ENCODE measurements at places on chromosomes 13 and 19.

- no peak for DNase-seq
Measured at GRCh38 chr19:19057317-19057716, 6.5 kb upstream of the SLC25A42 start.

- no peak for DNase-seq
Measured at GRCh38 chr19:41872384-41872774, 4.7 kb upstream of the CD79A start.

- no peak for DNase-seq
Measured at GRCh38 chr19:39917561-39918182, 16.8 kb downstream of the FCGBP start.

DNA sequence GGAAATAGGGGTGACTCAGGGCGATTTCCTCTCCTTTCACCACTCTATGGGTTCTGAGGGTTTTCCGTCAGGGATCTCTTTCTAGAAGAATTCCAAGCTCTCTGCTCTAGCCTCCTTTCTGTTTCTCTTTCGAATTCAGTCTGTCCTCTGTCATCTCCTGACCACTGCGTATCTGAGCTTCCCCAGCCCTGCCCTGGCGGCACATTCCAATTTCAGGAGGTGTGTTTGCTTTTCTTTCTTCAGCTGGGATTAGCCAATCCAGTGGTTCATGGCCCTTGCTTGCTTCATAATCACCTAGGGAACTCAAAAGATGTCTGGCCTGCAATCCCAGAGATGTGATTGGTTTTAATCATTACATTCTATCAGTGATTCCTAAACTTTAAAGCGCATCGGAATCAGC is 9.4 kb downstream of the IFNL2 start:
- DNase-seq, result no peak

DNA sequence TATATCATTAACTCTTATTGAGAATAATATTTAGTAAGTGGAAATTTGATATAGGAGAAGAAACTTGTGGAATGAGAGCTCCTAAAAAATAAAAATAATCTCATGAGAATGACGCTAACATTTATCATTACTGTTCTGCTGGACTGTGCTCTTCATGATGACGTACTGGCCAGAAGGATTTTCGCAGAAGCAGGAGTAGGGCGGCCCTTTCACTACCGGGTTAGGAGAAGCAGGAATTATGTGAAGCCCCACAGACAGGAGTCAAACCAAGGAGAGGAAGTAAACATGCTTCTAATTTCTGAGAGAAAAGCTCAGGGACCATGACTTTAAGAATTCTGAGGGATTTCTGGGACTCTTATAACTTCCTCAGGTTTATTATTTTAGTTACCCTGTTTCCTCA is 195.1 kb downstream of the VWA8 start:
- DNase-seq, result no peak

DNA sequence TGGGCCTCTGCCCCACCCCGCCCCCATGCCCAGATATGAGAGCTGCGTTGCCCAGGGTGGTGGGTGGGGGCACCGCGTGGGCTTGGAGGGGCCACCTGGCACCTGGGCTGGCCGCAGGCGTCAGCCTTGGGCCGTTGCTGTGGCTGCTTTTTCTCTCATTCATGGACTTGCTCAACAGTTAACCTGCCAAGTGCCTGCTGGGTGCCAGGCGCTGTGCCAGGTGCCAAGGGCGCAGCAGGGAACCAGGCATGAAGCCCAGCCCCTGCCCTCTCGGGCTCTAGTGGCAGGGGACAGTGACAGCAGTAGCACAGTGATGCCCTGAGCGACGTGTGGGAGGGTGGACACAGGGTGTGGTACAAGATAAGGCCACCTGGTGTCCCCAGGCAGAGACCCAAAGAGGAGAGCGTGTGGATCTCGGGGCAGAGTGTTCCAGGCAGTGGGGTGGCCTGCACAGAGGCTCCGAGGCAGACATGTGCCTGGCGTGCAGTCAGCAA is 28.1 kb downstream of the DHX34 start:
- no peak for DNase-seq

DNA sequence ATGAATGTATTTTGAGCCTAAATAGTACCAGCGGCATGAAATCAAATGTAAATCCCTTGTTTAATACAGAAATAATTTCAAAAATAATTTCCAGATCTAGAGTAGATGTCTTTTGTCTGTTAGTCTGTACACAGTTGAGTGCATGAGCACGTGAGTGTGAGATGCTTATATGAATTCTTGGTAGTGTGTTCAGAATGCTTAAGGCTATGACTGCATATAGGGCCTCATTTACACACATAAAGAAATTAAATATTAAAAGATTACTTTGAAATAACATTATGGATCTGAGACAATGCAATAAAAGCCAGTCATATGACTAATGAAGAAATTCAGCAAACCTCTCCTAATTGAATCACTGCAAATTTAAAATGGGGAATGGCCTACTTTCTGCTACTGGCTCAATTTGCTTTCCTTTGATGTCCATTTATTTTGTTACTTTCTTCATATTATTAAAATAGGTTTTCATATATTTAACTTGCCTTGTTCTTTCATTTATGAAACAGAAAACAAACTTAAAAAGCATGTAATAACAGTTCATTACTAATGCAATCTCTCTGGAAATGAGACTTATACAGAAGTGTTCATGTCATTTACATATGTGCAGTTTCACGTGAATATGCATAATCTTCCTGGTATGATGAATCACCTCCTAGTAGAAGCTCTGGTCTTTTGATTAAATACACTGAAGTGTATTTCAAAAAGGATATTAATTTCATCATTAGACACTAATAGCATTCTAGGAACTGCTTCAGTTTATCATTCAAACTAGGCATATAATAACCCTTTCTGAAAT is 4.5 kb downstream of the AMER2 start:
- no peak for DNase-seq

DNA sequence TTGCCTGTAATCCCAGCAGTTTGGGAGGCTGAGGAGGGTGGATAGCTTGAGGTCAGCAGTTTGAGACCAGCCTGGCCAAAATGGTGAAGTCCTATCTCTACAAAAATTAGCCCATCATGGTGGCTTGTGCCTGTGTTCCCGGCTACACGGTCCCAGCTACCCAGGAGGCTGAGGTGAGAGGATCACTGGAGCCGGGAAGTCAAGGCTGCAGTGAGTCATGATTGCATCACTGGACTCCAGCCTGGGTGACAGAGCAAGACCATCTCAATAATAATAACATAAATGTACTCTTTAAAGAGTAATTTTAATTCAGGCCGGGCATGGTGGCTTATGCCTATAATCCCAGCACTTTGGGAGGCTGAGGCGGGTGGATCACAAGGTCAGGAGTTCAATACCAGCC is 38.7 kb downstream of the SKA3 start:
- no peak for DNase-seq

GRCh38 chr13:32538143-32538620 is 413 bp downstream of the N4BP2L2 start:
- DNase-seq, result no peak

- DNase-seq, result no peak
Measured at GRCh38 chr19:51354742-51355148, 11.4 kb downstream of the ETFB start.

GRCh38 chr13:97974773-97975172 is 21.3 kb downstream of the IPO5 start:
- no peak for DNase-seq

GRCh38 chr19:5775668-5776309 is 8.8 kb downstream of the PRR22 start:
- DNase-seq, result no peak

DNA sequence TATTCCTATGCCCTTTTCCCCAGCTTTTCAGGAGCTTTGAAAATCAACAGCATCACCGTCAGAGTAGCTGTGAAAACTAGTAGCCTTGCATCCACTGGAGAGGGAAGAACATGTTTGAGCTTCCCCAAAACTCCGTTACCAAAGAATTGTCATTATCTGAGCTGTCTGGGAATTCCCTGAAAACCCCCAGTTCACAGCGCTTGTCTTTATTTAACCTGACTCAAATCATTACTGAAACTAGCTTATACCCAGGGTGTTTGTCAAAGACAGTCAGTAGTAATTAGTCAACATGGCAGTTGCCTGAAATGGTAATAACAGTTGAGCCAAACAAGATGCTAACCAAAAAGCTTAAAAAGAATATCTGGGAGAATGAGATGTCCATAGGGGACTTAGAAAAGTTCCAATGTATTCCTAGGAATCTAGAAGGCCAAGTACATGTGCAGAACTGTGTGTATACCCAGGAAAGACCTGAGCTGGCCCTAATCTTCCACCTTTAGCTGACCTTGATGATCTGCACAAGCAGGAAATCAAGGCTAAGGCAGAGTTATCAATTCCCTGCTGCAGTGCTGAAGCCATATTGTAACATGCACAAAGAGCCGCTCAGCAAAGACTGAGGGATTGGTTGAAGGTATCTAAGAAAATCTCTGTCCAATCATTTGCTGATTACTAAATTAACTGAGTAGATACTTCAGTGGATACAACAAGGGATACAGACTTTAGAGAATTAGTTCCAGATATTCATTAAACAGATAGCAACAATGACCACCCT is 130.8 kb downstream of the KL start:
- DNase-seq, result no peak

DNA sequence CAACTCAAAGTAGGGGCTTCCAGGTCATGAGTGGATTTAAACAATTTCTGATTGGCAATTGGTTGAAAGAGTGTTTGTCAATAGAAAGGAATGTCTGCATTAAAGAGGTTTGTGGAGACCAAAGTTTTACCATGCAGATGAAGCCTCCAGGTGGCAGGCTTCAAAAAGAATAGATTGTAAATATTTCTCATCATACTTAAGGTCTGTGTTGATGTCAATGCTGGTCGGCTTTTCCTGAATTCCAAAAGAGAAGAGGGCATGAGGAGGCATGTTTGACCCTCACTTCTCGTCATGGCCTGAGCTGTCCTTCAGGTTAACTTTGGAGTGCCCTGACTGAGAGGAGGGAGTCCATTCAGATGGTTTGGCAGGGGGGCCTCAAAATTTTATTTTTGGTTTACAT is 125.4 kb upstream of the RFC3 start:
- no peak for DNase-seq

- DNase-seq, result no peak
Measured at GRCh38 chr13:28171266-28171665, 32.9 kb downstream of the PAN3 start.

DNA sequence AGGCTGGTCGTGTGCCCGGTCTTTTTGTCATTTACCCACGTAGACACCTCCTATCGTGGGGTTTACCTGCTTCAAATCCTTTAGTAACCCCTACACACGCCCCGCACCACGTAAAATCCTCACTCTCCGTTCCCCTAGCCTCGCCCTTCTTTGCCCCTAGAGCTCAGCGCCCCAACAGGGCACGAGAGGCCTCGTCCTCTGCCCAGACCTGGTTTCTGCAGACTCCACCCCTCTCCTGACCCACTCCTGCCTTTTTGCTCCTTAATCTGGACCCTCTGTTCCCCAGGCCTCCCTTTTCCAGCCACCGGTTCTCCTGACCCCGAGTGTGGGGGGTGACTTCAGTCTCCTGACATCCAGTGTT is 412 bp downstream of the ZNF528 start:
- no peak for DNase-seq

GRCh38 chr19:27735314-27735713 is 1477.6 kb downstream of the UQCRFS1 start:
- DNase-seq, result no peak

GRCh38 chr13:110349239-110349638 is 42.2 kb downstream of the COL4A2 start:
- no peak for DNase-seq

DNA sequence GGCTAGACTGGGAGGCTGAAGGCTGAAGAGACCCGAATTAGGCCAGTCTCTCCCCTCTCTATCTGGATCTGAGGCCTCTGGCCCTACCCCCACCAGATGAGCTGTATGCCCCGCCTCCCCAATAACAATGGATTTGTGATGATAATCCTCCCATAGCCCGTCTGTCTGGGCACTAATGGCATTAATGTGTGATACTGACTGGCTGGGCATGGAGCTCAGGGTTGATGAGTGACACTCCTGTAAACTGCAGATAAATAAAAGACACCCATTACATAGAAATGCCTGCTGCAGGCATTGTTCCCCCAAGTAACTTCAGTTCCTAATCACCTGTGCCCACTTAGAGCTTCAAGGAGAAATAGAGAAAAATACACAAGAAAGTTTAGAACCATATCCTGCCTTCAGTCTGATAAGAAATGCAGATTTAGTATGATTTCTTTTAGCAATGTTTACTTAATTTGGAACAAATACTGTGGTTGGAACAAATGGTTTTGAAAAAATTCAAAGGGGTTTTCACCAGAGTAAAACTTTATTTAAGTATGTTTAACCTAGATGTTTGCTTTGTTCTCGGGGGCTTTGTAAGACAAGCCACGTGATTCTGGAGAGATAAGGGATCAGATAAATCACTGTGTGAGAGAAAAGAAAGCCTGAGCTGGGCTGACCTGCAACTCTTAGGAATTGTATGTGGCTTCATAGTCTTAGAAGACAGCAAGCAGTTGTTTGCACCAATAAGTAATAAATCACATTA is 60.3 kb downstream of the TNFRSF19 start:
- DNase-seq, result no peak

GRCh38 chr19:14056741-14057356 is 5.0 kb downstream of the PALM3 start:
- DNase-seq, result no peak

GRCh38 chr19:47633517-47633916 is 24.6 kb downstream of the BICRA start:
- no peak for DNase-seq

DNA sequence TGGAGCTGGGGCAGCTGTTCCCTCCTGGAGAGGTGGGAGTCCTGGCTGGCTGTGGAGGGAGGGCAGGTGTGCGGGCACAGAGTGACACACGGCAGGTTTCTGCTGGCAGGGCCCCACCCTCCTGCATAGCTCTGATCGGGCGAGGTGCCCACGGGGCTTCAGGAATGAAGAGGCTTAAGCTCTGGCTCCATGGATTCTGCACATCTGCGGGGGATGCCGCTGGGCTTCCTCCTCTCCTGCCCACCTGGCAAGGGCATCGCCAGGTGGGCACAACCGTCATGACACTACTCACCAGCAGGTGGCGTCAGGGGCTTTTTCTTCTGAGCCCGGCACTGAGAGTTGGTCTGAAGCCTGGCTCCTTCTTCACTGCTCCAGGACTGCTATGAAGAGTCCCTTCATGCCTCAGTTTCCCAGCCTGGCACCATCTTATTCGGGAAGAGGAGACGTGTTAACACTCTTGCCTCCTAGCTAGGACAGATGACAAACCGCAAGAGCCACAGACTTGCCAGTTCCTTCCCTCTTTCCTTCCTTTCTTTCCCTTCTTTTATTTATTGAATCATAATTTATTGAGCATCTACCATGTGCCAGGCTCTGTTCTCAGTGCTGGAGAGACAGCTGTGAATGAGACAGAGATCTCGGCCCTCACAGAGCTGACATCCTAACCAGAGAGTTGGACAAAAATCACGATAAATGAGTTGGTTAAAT is 15.2 kb upstream of the PAK4 start:
- DNase-seq, result no peak

DNA sequence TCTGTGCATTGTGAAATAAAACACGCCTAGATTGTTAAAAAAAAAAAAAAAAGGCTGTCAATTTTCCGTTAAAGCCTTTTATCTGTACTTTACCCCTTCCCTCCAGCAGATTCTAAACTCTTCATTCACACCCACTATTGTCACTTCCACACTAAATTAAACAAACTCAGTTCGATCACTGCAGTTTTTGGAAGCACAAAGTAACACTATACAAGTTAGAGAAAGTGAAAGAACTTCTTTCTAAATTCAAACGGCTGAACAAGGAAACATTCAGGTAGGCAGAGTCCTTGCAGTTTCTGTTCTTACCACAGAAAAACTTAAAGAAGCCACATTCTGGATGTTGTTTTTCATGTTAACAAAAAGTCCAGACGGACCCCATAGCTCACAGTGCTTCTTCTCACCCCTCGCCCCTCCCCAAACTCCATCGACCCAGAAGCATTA is 27.5 kb upstream of the UBE2L5 start:
- DNase-seq, result no peak

- DNase-seq, result no peak
Measured at GRCh38 chr19:13615890-13616289, 109.6 kb upstream of the CACNA1A start.

All from cerebellar nuclear complex (tissue), 1 donor.